ENCODE measurements at places on chromosomes 2 and 18.
A peak's percentile ranks its signal among the peaks of the same experiment; 100 is the strongest.

- DNase-seq: peak; percentile 86
These were observed 1.2 kb upstream of the EMX1 start for GRCh38 chr2:72915907-72916742.

DNA sequence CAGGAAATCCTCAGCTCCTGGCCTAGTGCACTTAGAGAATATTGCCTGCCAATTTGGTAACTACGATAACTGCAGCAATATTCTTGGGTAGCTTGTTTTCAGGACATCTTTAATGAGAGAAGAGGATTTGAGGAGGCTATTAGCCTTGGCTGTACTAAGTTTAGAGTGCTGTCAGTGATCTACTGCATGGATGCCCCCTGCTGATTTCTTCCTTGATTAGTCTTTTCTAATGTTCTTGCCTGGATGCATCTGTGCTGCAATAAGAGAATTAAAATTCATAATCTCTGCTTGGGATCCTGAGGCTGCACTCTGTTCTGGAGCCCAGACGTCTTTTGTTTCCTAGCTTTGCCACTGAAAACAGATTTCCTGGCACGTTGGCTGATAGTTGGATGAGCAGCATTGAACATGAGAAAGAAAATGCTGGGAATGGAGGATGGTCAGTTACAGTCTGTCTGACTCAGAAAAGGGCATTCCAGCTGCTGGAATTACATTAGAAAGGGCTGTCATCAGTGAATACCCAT is 115.4 kb downstream of the CCDC85A start:
- no peak for DNase-seq

DNA sequence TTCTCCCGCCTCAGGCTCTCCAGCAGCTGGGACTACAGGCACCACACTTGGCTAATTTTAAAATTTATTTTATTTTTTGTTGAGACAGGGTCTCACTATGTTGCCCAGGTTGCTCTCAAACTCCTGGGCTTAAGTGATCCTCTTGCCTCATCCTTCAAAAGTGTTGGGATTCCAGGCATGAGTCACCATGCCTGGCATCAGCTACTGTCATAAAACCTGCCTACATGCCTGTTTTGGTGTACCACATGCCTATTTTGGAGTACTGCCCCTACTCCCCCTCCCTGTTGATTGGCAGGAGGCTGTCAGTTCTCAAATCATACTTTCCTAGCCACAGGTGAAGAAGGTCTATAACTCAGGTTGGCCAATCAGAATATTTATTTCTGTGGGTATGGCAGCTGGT is 64.0 kb downstream of the CHST9 start:
- no peak for DNase-seq

DNA sequence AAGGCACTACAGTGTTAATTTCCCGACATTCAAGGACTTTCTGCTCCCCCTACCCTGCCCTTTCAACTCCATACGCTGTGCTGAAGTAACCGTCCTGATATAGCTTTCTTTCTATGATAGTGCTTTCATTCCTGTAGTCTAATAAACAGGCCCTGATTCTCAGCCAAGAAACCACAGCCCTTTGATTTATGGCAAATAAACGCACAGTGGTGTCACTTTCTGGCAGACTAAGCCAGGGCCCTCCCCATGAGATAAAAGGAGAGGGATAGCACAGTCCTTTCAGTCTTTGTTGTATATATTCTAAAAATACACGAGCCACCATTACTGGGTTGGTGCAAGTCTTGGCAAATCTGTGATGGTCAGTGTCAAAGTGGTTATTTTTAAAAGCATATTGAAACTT is 291.2 kb downstream of the ALPK2 start:
- no peak for DNase-seq

DNA sequence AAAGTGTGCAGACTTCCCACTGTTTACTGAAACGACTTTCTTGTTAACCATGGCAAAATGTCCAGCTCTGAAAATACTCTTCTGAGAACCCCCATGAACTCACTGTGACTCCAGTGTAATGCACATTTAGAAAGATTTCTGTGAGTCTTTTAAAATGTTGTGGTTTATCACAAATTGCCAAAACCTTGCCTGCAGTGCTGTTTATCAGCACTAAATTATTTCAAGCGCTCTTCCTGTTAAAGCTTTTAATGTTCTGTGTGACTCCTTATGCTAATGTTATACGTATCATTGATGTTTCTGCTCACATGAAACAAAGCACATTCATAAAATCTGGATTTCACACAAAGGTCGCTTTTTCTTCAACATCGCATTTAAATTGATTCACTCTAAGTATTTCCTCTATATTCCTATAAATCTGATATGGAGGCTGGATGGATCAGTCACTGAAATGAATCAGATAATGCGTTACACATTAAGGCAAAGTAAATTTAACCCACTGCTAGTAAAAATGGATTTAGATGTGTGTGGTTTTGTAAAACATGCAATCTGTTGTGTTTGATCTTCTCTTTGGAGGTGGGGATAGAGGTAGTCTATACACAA is 521.2 kb downstream of the NYAP2 start:
- DNase-seq: no peak

DNA sequence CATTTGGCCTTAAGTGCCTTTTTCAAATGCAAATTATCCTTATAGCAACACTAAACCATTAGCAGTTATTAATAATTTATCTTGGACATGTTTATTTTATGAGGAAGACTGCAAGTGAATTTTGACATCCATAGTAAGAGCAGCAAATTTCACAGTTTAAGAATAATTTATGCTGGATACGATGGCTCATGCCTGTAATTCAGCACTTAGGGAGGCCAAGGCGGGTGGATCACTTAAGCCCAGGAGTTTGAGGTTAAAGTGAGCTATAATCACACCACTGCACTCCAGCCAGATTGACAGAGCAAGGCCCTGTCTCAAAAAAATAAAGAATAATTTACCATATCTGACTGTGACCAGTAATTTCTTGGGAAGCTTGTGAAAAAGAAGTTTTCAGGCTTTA is 286.2 kb downstream of the TMX3 start:
- DNase-seq: no peak

DNA sequence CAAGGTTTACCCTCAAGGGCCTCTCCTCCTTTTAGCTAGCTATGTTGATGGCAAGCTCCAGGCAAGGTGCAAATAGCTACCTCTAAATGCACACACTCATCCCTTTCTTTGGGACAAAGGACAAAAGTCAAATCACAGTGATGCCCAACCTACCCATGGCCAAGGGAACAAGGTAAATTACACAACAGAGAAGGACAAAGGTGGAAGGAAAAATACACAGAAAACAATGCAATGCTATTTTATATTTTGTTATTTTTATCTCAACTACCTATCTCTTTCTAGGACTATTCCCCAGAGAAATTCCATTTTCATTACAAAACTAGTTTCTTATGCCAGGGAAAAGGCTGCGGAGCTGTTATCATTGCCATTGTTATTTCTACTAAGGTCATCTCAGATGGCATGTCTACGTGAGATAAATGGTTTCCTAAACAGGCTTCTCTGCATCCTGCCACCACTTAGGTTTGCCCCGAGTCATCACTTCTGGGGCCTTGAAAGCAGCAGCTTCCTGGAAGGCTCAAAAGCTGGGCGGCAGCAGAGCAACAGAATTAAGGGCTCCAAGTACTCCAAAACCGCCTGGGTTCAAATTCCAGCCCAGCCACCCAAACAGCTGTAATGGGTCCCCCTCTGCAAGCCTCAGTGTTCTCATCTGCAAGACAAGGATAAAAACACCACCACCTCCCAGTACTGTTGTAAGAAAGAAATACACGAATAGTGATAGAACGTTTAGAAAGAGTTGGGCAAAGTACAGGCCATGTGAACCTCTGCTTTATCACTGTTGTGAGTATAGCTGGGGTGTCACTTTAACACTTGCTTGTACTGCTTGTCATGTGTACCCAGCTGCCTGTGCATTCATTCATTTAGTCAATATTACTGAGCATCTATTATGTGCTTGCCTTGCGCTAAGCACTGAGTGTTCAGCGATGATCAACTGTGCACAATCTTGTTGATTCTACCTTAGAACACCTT is 20.9 kb downstream of the BCL2 start:
- DNase-seq: no peak

GRCh38 chr18:32674491-32674890 is 98.3 kb downstream of the KLHL14 start:
- DNase-seq: no peak

DNA sequence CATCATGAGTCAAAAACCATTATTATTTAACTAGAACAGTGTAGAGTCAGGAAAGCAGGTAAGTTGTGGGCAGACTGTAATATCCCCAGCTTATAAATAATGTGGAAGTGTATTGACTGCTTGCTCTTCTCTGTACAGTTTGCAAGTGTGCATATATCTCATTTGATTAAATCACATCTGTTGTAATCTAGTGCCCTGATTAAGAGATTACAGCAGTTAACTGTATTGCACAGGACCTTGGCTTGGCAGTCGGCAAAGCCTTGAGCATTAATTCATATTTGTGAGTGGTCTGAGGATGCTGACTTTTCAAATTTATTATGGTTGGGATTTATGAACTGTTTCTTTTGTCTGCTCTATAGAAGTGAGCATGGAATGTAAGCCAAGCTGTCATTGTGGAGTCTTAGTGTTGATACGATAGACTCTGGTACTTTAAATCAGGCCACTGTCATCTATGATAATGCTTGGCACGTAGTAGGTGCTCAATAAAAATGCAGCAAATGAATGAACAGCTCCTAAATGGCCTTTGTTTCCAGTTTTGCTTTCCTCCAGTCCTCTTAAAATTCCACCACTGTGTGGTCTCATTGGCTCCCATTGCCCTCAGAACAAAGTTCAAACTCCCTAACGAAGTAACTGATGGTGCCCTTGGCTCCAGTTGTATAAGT is 48.3 kb downstream of the RAB31 start:
- DNase-seq: no peak

- DNase-seq: peak; percentile 67
These were observed 28.0 kb downstream of the RNF144A start for GRCh38 chr2:6945087-6945813.

GRCh38 chr2:215136669-215137328 is 1.6 kb downstream of the ABCA12 start:
- no peak for DNase-seq

DNA sequence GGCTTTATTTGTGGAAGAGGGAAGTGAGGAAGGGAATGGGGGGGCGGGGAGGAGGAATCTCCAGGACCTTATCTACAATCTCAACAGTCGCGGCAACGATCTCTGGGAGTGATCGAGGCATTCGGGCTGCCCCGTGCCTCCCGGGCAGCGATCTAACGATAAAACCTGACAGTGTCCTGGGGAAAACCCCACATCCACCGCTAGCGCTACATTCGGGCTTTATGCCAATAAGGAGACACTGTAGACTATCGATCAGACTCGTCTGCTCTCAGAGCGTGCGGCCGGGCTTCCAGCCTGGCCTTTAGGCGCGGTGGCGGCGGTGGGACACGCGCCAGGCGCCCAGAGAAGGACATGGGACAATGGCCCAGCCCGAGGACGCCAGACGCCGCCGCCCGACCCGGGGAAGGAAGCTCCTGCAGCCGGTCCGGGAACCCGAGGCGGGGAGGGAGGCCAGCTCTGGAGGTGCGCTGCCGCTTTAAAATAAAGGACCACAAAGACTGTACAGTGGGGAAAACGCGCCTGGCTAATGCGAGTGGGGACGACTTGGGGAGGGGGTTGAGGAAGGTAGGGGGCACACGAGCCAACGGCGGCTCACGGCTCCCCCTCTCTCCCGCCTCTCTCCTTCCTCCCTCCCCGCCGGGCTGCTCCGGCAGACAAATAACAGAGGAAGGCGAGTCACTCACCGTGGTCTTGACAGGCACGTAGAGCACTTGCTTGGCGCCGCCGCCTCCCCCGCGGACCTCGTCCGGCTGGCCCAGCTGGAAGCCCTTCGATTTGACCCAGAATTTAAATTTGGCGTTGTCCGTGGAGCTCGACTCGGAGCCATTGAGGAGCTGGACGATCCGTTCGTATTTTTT is 2.2 kb downstream of the NOL4 start:
- peak; percentile 41 for DNase-seq

DNA sequence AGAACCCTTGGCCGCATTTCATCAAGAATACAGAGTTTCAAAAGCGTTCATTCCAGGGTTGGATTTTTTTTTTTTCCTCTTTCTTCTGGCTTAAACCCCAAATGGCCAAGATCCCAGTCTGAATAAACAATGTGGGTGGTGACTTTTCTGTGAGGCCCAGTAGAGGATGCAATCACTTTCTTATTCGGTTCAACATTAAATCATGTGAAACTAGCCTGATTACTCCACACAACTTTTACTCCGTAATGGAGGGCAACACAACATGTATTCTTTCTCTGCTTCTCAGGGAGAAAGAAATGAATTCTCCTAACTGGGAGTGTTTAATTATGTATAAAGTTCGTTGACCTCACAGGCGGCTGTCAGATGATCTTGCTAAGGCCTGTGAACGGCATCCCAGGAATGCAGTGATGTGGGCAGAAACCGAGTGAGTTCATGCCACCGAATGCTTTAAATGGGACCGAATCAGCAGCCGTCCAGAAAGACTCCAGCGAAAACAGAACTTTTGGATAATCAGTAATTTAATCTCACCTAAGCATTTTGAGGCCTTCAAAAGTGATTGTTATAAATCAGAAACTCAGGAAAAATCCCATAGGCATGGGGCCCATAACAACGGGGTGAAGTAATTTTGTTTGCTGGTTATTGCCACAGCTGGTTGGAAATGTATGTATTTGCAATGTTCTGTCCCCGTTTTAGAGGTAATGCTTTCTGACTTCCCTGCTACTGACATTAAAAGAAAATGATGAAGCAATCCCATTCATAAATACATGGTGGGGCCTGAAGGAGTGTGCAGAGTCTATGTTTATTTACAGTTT is 81.5 kb downstream of the BCL2 start:
- no peak for DNase-seq

DNA sequence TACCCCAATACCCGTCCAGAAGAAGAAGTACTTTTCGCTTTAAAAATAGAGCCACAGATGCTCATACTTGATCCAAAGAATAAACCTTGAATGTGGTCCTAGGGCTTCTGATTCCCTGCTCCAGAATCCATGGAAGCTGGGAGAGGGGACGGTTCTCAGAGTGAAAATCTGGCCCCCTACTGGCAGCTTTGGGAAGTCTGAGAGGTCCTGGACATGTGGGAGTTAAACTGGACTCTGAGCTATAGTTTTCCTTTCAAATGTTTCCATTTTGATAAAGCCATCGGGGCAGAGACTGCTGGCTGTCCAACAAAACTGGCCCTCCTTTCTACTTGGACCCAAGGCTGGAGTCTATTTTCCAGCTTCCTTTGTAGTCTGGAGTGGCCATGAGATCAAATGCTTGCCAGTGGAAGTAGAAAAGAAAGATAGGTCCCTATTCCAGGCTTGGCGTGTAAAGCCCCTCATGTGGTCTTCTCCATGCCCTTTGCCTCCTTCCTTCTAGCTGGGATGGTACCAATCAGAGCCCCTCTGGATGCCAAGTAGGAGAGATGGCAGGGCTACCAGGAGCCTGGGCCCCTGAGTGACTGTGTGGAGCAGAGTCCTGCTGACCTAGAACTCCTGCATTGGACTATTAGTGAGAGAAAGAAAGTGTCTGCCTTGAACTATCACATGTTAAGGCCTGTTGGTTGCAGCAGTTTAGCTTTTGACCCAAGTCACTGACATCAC is 37.7 kb upstream of the TBC1D8 start:
- DNase-seq: no peak

- peak; percentile 66 for DNase-seq
These were observed 103.7 kb upstream of the TAF1B start for GRCh38 chr2:9739531-9739964.

GRCh38 chr18:28581521-28582071 is 404.7 kb upstream of the CDH2 start:
- no peak for DNase-seq

Measured in GM13976 (cell line).